EH (cell line): ENCODE measurements at places on chromosomes 11 and 22.

GRCh38 chr11:128502726-128503125 lies 84.6 kb downstream of the ETS1 start:
- DNase-seq = peak; percentile 99

GRCh38 chr11:43269254-43269918 lies 42.4 kb upstream of the API5 start:
- no peak for DNase-seq

GRCh38 chr11:1007279-1007678 lies 29.2 kb downstream of the MUC6 start:
- no peak for DNase-seq

DNA sequence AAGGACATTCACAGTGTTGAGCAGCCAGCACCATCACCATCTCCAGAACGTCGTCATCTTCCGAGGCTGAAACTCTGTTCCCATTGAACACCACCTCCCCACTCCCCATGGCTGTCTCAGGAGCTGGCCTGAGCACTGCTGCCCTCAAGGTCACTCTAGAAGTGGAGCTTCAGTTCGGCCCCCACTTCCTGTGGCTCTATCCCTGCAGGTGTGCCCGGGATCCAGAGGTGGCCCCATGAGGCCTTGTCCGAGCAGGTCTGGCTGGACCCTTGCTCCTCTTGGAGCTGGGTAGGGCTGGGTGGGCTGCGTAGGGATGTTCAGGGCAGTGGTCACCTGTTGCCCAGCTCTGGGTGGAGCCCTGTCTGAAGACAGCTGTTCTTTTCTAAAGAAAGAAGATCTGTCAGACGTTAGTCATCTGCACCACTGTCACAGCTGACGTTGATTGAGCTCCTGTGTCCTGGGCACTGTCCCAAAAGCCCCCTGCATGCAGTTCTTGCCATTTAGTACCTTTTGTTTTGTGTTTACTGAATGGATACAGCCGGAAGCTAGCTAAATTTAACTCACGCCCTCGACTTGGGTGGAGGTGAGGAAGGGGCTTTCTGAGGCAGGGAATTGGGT lies 75.5 kb upstream of the CLDN5 start:
- DNase-seq = no peak

DNA sequence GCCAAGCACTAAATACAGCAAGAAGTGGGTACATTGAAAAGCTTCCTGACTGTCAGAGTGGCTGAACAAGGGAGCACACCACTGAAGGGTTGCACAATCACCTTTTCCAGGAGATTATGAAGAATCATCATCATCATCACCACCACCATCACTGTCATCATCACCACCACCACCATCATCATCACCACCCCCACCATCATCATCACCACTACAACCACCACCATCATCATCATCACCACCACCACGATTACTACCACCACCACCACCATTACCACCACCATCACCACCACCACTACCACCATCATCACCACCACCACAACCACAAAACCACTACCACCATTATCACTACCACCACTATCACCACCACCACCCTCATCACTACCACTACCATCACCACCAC lies 147.9 kb upstream of the TBCEL start:
- DNase-seq = no peak

DNA sequence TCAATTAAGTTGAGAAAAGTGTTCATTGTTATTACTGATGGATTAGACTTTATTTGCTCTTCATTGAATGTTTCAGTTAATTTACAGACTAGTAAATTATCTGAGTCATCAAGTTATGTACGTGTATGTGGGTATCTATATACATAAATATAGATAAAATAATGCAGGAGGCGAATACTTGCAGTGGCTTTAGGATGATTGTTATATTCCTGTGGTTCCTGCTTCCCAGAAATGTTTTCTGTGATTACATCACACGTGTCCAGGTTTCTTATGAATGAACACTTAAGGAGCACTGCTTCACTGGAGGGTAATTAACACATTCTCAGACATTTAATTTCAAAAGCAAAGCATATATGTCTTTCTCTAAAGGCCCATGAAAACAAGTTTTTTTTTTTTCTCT lies 28.4 kb downstream of the YAP1 start:
- peak; percentile 92 for DNase-seq

DNA sequence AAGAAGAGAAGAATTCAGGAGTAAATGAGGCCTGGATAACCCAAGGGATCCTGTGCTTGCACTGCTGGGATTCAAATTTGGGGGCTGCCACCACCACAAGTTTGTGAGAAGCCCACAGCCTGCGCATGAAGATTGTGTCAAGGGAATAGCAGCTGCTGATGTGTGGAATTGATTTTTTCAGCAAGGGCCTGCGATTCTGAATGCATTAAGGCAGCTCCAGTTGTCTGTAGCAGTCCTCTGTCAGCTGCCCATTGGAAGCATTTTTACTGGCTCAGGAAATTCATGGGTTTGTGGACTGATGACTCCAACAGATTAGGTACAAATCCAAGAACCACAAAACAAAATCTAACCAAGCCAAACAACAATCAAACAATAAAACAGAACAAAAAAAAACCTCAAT lies 14.0 kb downstream of the ARVCF start:
- no peak for DNase-seq

GRCh38 chr11:94815705-94816344 lies 47.7 kb downstream of the AMOTL1 start:
- DNase-seq = no peak

DNA sequence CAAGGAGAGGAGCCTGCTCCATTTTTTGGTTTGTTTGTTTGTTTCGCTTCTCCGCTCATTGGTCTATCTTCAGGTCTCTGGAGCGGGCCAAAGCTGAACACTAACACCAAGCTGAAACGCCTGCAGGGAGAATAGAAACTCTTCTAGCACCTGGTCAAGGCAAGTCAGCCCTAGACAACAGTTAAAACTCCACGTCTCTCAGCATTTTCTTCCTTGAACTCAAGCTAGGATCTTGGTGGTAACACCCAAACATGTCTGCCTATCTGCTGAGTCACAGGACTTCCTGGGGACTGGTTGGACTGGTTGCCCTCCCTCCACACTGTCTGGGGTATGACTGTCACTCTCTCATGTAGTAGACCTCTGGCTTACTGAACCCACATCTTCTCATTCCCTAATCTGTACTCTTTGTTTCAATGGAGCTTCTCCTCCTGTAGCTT lies 23.9 kb upstream of the RBFOX2 start:
- DNase-seq = peak; percentile 87

GRCh38 chr22:37639771-37640590 lies 512 bp downstream of the SH3BP1 start:
- DNase-seq = no peak

DNA sequence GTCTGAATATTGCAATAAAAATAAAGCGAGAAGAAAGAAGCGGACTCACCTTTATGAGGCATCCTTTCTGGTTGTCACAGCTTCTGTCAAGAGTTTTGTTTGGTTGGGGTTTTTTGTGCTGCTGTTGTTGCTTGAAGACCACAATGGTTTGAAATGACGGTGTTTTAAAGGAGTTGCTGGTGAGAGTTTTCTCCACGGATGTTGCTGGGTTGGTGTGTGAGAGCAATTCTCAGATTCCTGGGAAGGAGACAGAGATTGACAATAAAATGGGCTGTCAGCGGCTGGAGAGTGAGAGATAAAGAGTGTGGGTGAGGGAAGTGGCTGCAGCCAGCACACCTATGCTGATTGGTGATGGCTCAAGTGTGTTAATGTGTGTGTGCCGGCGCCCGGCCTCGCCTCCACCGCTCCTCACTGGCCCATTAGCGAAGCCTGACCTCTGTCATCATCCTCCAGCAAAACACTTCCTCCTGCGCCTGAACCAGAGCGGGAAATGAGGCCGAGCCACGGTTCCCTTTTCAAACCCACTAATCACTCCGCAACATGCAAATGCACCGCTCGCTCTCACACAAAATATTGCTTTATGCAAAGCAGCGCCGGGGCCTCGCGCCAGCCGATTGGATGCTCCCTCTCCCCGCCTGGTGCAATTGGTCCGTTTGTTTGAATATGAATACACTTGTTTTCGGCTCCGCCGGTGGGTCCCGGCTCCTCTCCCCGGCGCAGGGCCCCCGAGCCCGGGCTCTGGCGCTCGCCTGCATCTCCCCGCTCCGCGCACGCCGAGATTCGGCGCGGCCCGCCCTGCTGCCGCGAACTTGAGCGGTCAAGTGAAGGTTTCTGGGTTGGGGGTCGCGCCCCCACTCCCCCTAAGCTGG lies at the start of gene PAX6:
Gene PAX6 (minus strand): TSS at position 544 of the 869 bp plus-strand sequence. CDS start 4,911 bp downstream, outside the sequence.
- no peak for DNase-seq

DNA sequence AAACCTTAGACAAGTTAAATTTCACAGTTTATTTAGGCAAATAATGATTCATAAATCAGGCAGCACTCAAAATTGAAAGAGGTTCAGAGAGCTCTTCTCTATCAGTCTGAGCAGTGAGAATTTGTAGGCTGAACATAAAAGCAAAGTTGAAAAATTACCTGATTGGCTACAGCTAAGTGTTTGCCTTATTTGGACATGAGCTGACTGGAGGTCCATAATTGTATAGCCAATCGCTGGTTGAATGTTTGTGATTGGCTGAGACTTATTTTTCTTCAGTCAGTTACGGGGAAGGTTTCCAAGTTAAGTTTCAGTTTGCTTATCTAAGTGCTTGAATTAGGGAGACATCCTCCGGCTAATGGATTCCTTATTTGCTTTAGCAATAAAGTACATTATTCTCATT lies 527.5 kb downstream of the CNTN5 start:
- no peak for DNase-seq

GRCh38 chr11:2599561-2600189 lies 100.1 kb downstream of the KCNQ1OT1 start:
- DNase-seq = no peak

- no peak for DNase-seq
Observed at GRCh38 chr11:112235750-112236390, 9.6 kb downstream of the PTS start.

DNA sequence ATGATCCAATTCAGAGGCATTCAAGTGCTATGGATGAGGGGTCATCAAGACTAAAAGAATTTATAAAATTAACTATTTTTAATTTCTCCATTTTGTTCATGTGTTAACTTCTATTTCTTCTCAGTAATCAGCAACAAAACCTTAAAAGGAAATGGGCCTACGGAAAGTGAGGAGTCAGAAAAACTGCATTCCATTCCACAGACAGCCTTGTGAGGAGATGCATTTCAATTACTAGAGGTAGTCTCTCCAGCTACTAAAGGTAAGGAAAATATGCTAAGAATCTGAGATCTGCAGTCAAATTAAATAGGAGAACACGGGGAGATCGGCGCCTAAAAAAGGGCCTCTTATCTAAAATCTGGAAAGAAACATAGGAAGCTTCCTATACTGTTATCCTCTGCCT lies 661.7 kb downstream of the DLG2 start:
- DNase-seq = no peak

DNA sequence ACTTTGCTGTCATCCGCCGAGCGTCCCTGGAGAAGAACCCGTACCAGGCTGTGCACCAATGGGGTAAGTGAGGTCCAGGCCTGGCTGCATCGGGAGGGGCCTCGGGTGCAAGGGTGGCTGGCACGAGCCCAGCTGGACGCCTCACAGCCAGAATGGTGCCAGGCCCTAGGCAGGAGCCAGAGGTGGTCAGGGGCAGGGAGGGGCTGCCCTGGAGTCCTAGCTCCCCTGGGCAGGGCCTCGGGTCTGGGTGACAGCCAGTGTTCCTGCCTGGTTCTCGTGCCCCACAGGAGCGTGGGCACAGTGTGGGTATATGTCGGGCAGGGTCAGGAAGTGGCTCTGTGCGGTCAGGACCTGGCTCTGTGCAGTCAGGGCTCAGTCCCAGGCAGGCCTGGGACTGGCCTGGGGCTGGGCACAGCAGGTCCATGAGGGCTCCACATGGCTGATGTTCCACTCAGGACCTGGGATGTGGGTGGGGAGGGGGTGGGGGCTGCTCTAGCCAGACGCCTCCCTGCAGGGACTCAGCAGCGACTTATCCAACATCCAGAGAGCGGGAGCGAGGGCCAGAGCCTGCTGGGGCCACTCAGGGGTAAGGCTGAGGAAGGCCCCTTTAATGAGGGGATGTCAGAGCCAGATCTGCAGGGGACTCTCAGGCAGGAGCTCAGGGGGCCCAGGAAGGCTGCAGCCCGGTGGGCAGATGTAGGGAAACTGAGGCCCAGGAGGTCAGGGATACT lies 1.2 kb downstream of the TSPAN32 start:
- DNase-seq = no peak

GRCh38 chr22:39109361-39109760 lies 12.3 kb downstream of the APOBEC3H start:
- no peak for DNase-seq

DNA sequence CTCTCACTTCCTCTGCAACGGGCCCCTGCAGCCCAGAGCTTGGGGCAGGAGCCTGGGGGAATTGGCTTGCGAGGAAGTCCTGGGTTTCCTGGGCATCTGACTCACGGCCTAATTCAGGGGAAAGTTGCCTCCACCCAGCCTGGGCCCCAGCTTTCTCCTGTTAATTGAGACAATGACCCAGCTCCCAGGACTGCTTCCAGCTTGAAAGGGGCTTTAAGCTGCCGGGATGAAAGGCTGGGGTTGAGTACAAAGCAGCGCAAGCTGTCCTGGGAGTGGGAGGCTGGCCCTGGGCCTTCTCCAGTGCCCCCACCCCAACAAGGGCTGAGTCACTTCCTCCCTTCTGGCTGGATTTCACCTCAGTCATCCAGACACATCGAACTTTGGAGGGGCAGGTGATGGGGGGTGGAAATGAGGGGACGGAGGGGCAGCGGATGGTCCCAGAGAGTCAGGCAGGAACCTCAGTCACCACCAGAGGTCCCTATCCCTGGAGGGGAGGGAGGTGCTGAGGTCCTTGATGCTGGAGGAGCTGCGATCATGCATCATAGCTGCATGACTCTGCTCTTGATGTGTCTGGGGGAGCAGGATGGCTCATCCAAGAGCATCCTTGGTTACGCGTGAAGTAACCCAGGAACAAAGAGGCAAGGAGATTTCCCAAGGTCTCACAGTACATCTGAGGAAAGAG lies 30.1 kb upstream of the OAF start:
- DNase-seq = peak; percentile 68

DNA sequence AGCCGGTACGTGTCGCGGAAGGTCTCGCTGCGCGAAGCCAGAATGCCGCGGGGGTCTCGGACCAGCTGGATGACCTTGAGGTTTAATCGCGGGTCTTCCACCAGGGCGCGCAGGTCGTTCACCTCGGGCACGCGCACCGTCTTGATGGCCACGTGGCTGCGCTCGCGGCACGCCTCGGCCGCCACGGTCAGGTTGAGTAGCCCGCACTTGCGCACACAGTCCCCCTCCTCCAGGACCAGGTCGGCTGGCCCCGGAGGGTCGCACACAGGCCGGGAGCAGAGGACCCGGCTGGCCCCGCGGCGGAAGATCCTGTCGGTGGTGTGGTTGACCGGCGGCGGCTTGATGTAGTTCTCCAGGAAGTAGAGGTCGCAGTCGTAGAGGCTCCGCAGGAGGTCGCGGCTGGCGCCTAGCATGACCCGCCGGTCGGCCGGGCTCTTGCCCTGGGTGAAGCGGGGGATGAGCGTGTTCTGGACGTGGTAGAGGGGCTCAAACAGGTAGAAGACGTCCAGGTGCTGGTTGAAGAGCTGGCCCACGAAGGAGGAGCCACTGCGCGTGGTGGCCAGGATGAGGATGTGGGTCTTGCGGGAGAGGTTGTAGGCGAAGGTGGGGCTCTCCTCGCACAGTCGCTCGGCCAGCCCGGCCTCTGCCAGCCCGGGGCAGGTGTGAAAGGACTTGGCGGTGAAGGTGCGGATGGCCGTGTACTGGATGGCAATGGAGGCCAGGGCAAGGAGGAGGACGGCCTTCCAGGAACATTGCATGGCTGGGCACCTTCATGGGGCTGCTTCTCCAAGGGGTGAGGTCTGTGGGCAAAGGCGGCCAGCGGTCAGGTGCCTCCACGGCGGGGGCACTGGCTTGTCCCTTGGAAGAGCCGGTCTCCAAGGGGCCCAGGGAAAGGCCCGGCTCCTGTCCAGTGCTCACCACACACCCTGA lies 15.0 kb downstream of the CHST1 start:
- DNase-seq = no peak

- DNase-seq = no peak
Observed at GRCh38 chr11:128920666-128921065, 22.0 kb downstream of the TP53AIP1 start.

GRCh38 chr11:111745719-111746504 lies 20.3 kb downstream of the PPP2R1B start:
- peak; percentile 75 for DNase-seq
